Gastroesophageal sphincter (tissue), 4 donors: ENCODE measurements at places on chromosomes 3 and 15. TPM values are rescaled to one million over a fixed set of nuclear protein-coding genes. Genes with fewer than 3 reads are reported as not detected.

DAZL gene
- not detected for total RNA-seq

SERINC4 gene
- not detected for total RNA-seq

- no peak for ATAC-seq
Observed at GRCh38 chr3:119571688-119572087, 7.6 kb upstream of the ADPRH start.

DNA sequence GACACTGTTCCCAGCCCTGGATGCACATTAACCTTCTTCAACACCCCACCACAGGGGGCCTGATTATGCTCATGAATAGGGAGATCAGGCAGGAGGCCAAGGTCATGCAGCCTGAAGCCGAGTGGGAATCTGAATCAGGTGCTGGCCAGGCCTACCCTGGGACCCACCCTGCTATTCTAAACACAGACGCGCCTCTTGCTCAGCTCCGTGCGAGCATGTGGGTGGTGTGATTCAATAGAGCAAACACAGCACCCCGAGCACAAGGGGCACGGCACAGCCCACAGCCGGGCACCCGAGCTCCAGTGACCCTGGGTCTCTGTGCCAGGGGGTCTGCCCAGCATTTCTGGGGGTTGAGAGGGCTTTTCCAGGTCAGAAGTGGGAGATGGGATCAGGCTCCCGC lies 24.6 kb upstream of the GRIP2 start:
- no peak for ATAC-seq

DNA sequence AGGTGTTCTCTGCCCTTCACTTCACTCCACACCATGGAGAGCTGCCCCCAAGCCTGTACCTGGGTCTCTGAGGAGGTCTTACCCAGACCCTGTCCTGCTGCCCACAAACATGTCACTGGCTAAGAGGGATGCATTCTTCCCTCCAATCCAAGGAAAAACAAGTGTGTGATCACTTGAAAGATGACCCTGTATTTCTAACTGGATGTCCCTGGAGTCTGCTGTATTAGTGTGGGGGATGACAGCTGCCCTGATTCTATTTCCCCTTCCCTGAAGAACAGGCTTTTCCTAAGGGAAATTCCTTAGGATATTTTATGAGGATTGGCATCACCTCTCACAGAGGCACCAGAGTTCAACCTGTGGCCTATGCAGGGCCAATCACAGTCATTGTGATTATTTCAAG lies 55.0 kb upstream of the GATA2 start:
- ATAC-seq: no peak
